ENCODE measurements at places on chromosomes 1 and 21. TPM values are rescaled to one million over a fixed set of nuclear protein-coding genes. Genes with fewer than 3 reads are reported as not detected.

The SLC44A5 gene
- total RNA-seq: not detected

The UTS2 gene
- not detected for total RNA-seq

The CFHR5 gene
- not detected for total RNA-seq

The BOLA1 gene
- total RNA-seq: 2.0 TPM

The TRIM17 gene
- not detected for total RNA-seq

GRCh38 chr1:155882235-155882634 is 22.9 kb downstream of the SYT11 start:
- no peak for DNase-seq

- peak; percentile 23 for DNase-seq
These were observed 2.8 kb upstream of the ENAH start for GRCh38 chr1:225655509-225656258.

GRCh38 chr1:191760016-191760415 is 398.2 kb upstream of the RGS18 start:
- DNase-seq: no peak

GRCh38 chr1:36304970-36305914 is 926 bp upstream of the SH3D21 start:
- no peak for DNase-seq

- no peak for DNase-seq
These were observed 214.5 kb downstream of the HIVEP3 start for GRCh38 chr1:41704196-41704595.

All from G401 (cell line).